ENCODE measurements at places on chromosomes 13 and 19.

DNA sequence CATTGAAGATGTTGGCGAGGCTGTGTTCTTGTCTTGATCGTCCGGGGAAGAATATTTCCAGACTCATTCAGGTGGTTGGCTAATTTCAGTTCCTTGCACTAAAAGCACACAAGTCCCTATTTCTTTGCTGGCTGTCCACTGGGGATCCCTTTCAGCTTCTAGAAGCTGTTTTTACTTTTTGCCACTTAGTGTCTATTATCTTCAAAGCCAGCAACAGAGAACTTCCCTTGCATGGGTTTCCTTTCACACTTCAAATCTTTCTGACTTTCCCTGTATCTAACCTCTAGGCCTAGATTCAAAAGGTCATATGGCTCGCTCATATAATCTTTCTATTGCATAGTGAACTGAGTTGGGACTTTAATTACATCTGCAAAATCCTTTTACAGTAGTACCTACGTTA lies 215.3 kb upstream of the PCDH9 start:
- DNase-seq: no peak

GRCh38 chr19:38033658-38034491 lies 126.9 kb downstream of the SIPA1L3 start:
- no peak for DNase-seq

DNA sequence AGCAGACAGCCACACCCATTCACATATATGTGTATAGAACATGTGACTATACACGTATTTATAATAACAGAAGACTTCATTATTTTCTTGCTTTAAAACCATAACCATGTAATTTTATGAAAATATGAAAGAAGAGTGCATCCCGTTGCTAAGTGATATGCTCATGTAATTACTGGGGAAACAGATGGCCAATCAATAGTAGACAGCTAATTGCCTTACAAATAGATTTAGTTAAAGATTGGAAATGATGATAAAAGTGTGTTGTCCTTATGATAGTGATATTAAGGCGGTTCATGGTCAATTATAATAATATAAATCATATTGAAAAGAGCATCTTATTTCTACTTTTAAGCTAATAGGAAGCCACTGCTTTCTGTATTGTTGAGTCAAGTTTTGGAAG lies 95.9 kb downstream of the RFC3 start:
- DNase-seq: no peak

GRCh38 chr13:112759053-112759452 lies 69.2 kb downstream of the ATP11A start:
- no peak for DNase-seq

GRCh38 chr19:2415281-2415972 lies 12.0 kb downstream of the TIMM13 start:
- DNase-seq: no peak

GRCh38 chr13:39415008-39415802 lies 187.8 kb downstream of the LHFPL6 start:
- no peak for DNase-seq

DNA sequence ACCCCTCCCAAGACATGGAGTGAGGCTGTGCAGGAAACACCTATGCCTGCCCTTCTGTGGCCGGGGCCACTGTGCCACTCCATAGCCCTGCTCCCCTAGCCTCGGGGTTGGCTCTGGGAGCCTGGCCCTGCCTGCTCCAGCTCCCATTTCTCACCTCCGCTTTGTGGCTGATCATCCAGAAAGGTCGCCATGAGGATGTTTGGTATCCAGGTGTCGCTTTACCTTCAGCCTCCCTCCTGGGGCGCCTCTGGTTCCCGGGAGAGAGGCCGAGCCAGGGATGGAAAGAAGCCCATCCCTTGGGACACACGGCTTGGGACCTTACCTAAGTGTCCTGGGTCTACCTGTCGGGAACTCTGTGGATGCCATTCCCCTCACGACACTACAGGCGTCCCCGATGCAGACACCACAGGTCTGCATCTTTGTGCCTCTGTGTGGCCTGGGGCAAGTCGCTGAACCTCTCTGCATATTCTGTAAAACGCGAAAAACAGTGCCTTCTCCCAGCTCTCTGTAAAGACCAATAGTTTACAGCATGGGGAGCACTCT lies 3.4 kb upstream of the MCF2L start:
- DNase-seq: no peak

- DNase-seq: no peak
Measured at GRCh38 chr19:39927076-39927475, 7.4 kb downstream of the FCGBP start.

- no peak for DNase-seq
Measured at GRCh38 chr13:78719367-78719766, 60.4 kb upstream of the OBI1 start.

Measured in activated T-helper 1 cell treated with anti-CD3 and anti-CD28 coated beads, Interleukin-2, amount 50 U/mL, for 16 hours (primary cell).